ENCODE measurements at places on chromosomes 5 and 9.

- DNase-seq = peak; percentile 68
These were observed 85.4 kb upstream of the IL7R start for GRCh38 chr5:35771300-35771699.

GRCh38 chr5:37005946-37006540, 129.5 kb downstream of the NIPBL start:
- DNase-seq = peak; percentile 38

DNA sequence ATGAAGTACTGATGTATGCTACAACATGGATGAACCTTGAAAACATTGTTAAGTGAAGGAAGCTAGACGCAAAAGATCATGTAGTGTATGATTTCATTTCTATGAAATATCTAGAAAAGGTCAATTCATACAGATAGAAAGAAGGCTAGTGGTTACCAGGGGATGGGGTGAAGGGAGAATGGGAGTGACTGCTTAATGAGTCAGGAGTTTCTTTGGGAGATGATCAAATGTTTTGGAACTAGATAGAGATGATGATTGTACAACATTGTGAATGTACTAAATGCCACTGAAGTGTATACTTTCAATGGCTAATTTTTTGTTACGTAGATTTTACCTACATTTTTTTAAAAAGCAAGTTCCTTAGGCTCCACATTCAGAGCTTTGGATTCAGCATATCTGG, 14.9 kb upstream of the DELE1 start:
- no peak for DNase-seq

DNA sequence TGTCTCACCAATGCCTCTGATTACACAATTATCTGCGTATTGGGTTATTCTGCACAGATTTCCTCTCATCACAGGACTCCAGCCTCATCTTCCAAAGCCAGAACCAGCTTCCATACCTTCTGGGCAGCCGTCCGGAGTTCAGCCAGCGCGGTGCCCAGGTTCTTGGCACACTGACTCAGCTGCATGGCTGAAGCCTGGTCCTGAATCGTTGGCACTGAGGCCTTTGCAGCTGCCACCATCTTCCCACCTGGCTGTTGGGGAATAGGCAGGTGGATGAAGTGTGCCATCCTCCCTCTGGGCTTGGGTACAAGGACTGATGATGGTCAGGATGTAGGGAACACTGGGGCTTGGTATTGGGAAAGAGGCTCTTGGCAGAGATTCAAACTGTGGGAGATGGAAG, 17.9 kb downstream of the TLN1 start:
- no peak for DNase-seq

GRCh38 chr9:31520301-31521085, 864.0 kb upstream of the ACO1 start:
- DNase-seq = no peak

GRCh38 chr5:74725331-74725730, 40.3 kb downstream of the HEXB start:
- DNase-seq = no peak

- DNase-seq = no peak
These were observed 282.7 kb upstream of the VLDLR start for GRCh38 chr9:2338777-2339365.

- peak; percentile 89 for DNase-seq
These were observed 157.0 kb downstream of the RGS3 start for GRCh38 chr9:113620377-113621161.

DNA sequence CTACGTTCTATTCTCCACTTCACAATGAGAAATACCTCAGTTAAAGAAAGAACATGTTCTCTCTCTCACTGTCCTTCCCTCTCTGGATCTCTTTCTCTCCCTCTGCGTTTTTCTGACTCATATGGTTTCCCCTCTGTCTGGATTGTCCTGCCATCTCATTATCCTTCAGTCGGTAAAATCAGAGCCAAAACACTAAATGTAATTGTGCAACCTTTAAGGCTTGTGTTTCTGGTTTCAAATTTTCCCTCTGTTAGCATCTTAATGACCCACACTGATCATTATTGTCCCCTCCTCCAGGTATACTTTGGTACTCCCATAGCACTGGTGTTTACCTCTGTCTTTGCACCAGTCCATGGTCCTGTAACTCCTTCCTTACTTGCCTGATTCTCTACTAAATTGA, 509.4 kb upstream of the C9orf72 start:
- no peak for DNase-seq

DNA sequence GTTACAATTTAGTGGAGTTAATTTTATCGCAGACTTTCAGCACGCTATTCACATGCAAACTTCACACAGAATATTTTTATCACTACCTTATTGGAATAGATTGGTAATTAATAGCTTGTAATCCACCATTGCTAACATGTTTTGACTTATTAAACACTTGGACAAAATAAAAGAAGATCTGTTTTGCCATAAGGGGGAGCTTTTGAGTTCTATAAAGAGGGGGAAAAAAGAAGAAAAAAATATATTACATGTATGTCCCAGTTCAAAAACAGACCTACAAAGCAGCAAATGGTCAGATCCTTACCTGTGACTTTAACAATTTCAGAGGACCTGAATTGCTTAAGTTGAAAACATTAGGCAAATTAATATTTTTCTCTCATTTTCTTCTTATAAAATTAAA, 1.2 kb upstream of the PAPPA start:
- DNase-seq = no peak

DNA sequence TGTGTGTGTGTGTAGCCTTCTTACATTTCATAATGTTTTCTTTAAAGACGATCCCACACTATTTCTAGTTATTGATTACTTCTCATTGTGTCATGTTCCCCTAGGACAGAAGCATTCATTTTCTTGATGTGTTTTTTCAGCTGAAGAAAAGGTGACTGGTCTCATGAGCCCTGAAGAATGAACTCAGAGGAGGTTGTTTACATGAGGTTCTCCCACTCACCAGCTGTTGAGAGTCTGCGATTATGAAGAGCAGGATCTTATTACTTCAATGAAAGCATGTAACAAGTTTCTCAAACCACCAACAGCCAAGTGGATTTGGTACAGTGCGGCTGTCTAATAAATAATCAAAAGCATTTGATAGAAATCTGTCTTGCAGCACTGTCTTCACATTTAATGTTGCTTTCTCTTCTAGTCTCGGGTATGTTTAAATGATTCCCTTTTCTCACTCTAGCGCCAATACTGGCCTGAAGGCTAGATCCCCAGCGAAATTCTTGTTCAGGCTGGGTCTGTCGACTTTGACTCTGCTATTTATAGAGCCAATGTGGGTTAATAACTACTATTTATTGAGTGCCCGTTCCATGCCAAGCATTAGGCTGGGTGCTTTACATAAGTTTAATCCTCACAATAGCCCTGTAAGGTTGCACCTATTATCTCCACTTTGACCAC, 9.6 kb upstream of the FSD1L start:
- no peak for DNase-seq

GRCh38 chr9:107942856-107943255, 453.3 kb upstream of the KLF4 start:
- no peak for DNase-seq

GRCh38 chr5:145161391-145161790, 673.8 kb downstream of the PRELID2 start:
- no peak for DNase-seq

GRCh38 chr9:3292311-3292710, 233.5 kb downstream of the RFX3 start:
- DNase-seq = no peak

DNA sequence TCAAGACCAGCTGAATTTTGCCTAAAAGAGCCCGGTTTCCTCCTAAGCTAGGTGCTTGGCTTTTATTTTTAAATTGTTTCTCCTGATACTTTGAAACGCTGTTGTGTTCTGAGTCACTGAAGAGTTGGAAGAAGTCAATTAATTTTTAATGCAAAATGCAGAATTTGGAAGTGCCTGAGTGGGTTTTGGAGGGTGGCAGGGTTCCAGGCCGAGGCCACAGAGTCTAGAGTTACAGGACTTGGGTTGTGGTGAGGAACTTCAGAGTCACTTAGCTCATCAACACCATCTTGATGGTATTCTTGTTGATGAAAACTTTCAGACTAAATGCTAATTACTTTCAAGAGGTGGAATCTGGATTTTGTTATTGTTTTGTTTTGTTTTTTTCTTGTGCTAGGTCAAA, 130.6 kb downstream of the PDZD2 start:
- no peak for DNase-seq

DNA sequence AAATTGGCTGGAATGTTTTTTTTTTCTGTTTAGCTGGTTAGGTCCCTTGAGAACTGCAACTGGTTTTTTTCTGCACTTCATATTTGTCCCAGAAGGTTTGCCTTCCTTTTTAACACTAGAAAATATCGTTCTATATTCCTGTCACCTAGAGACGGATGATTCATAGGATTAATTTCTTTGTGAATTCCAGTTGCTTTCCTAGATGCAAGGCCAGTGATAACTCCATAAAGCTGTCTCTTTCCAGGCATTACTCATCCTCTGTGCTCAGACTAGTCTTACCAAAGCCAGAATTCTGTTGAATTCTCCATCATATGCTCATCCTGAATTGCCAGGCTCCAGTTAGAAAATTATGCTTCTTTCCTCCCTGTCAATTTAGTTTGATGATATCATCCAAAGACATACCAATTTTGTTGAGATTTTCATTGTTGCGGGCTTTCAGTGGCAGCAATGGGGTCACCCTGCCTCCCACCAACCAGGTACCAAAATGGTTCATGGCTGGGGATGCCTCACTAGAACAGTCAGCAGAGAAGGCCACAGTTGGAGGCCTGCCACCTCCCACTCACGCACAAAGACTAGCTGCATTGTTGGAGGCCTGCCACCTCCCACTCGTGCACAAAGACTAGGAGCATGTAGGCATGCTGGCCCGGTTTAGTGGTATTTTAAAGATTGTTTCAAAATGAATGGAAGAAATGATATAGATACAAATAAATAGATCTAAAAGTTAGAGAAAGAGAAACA, 8.5 kb downstream of the BAAT start:
- DNase-seq = peak; percentile 69

GRCh38 chr5:111810112-111810511, 53.1 kb upstream of the NREP start:
- no peak for DNase-seq

- peak; percentile 33 for DNase-seq
These were observed 47.5 kb upstream of the CLK4 start for GRCh38 chr5:178674334-178674733.

DNA sequence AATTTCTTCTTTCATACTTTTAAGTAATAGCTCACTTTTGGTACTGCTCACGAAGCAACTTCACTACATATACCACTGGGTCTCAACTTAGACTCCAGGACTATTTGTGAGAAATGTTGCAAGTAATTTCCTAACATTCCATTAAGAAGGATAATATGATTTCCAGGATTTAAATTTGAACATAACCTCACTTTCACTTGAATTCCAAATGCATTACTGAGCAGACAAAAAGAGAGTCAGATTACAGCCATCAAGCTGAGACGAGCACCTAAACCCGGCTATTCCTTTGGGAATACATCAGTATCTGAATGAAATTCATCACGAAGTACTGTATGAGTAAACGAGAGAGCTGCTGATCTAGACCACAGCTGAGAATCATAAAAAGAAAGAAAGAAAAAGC, 47.3 kb downstream of the LIFR start:
- peak; percentile 75 for DNase-seq

GRCh38 chr5:150703762-150704161, 2.9 kb upstream of the RBM22 start:
- no peak for DNase-seq

DNA sequence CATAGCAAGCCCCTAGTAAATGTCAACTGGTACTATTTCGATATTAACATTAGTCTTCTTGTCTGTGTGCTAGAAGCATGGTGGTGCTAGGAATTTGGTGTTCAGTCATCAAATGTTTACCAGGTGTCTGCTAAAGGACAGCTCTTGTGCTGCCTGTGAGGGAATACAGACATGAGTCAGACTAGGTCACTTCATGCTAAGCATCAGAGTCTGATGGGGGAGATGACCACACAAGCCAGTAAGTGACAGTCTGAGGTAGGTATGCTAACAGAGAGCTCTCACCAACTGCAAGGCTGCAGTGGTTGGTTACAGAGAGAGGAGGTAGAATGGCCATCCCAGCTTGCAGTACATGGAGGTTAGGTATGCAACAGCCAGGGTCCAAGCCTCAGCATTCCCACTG, 320.9 kb downstream of the CDK5RAP2 start:
- DNase-seq = no peak

GRCh38 chr9:98875536-98875935, 68.1 kb downstream of the GALNT12 start:
- no peak for DNase-seq

DNA sequence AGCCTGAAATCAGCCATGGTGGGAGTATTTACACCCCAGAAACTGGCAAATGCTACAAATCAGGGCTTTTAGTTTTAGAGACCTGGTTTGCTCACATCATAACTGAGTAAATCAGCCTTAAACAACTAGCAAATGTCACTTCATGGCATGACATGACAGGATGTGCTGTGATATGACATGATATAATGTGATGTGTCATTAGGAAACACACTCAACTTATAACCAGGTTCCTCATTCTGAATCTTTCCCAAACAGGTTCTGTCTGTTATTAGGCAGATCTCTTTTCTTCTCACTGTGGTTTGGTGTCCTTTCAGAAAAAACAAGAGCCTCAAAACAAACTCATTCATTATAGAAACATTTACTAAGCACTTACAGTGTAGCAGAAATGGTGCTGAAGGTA, 90.5 kb downstream of the ADAMTS12 start:
- DNase-seq = no peak

- DNase-seq = no peak
These were observed 6.1 kb downstream of the IL31RA start for GRCh38 chr5:55857247-55857640.

DNA sequence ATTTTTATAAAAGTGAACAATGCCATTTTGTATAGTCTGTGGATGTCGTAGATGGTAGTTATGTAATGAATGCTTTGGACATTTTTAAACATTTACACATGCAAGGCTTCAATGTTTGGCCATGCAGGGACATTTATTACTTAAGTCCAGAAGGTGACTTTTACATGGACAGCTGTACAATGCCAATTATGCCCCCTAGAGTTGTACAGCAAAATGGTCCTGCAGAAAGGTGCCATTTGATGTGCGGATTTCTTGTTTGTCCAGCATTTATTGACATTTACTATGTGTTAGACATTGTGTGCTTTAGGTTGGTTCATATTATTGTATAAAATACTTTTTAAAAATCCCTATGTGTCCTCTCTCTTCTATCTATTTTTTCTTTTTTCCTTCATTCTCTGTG, 22.5 kb upstream of the COMMD10 start:
- DNase-seq = no peak

DNA sequence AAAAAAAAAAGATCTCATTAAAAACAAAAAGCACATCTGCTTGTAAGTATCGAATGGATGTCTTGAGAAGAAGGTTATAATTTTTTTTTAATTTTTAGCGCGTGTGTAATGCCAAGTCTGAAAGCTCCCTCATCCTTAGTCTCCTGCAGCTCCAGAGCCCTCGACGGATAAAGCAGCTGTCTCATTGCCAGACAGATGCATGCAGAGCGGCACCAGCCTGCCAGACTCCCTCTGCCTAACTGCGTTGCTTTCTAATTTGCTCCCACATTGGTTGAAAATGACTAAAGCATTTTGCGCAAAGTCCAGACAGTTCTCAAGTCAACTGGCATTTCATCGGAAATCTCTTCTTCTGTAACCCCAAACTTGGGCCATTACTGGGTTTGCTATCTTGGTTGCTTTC, 29.4 kb downstream of the OLFM1 start:
- no peak for DNase-seq
